ENCODE measurements at places on chromosomes 7 and 10.

DNA sequence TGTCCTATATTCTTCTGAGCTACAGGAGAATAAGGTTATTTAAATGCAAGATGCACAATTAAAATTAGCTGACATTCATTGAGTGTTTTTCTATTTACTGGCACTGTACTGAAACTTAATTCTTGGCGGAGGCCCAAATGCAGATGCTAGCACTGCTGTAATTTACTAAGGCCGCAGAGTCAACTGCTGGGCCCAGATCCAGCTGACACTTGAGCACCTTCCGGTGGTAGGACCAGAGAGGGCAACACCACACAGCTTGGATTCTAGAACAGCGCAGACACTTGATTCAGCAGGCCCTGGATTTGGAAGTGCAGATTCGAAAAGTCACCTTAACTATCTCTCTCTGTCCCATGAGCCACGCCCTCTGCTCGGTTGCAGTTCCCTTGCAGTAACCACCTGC lies 228.6 kb upstream of the TMEM72 start:
- DNase-seq: no peak

DNA sequence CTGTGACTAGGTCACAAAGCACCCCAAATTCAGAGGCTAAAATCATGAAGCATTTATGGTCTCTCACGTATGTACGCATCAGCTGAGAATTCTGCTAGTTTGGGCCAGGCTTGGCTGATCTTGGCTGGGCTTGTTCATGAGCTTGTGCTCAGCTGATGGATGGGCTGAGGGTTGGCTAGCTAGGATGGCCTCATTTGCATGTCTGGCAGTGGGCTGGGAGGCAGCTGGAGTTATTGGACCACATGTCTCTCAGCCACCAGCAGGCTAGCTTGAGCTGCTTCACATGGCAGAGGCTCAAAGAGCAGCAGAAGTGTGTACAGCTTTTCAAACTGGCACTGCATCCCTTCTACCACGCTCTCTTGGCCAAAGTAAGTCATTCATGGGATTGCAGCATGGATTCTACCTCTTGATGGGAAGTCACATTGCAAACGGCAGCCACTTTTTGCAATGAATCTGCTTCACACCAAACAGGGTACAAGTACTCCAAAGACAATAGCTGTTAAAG lies 770.3 kb downstream of the TYW1 start:
- no peak for DNase-seq

DNA sequence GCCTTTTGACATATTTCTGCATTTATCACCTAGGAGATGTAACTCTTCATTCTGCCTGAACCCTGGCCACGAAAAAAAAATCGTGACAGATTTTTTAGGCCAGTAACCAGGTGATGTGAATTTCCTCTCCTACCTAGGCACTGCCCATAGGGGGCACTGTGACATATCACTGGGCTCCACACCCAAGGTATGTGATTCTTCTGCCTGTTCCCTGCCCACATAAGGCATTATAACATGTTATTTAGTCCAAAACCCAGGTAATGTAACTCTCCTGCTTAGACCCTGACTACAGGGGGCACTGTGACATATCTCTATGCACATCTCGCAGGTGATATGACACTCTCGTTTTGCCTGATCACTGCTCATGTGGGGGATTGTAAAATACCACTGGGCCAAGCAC lies 29.5 kb upstream of the ZNF107 start:
- no peak for DNase-seq

- no peak for DNase-seq
Observed at GRCh38 chr10:115861455-115861854, 411.6 kb downstream of the GFRA1 start.

DNA sequence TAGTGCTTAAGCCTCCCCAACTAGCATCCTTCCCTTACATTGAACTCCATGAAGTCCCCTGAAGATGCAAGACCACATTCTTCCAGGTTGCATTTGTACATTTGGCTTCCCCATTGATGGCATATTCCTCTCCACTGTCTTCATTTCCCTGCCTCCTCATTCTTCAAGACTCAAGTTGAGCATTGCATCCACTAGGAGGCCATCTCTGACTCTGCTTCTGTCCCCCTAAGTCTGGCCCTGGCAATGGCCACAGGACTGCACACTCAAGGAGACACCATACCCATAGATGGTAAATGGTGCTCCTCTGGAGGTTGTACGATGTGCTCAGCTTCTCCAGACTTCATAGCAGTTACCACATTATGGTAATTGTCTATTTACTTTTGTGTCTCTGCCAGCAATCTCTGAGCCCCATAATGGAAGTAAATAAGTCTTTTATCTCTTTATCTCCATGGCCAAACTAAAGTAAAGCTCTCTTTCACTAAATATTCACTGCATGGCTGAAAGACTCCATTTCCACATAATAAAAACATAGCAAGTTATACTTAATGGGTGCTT lies 112.6 kb downstream of the PTPRZ1 start:
- DNase-seq: no peak

DNA sequence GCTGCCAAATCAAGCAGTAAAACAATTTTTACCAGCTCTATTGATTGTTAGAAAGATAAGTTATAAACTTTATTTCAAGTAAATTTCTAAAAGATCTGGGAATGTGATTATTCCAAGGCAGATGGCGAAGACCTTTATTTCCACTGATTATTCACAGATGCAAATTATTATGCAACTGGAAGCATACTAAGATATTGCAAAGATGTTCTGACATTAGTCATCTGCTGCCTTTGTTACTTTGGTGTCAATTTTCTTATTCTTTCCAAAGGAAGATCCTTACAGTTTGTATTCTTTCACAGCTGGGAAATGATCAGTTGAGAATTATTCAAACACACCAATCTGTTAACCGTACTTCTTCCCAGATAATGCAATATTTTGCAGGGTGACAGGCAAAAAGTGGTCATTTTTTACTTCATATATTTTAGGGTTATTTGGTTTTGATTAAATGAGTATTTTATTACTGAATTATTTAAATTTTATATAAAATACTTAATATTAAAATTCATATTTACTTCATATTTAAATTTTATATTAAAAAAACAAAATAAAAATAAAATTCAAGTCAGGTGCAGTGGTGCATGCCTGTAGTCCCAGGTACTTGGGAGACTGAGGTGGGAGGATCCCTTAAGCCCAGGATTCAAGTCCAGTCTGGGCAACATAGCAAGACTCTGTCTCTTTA lies 171.3 kb downstream of the FZD1 start:
- DNase-seq: no peak

Measured in HuH-7.5 (cell line).